ENCODE measurements at places on chromosomes 7 and 10. TPM values are rescaled to one million over a fixed set of nuclear protein-coding genes. Genes with fewer than 3 reads are reported as not detected.

ABCB1 gene
- total RNA-seq = not detected

AHR gene
- 8.6 TPM for total RNA-seq

- no peak for DNase-seq
Measured at GRCh38 chr10:12448729-12449391, 99.5 kb downstream of the CAMK1D start.

DNA sequence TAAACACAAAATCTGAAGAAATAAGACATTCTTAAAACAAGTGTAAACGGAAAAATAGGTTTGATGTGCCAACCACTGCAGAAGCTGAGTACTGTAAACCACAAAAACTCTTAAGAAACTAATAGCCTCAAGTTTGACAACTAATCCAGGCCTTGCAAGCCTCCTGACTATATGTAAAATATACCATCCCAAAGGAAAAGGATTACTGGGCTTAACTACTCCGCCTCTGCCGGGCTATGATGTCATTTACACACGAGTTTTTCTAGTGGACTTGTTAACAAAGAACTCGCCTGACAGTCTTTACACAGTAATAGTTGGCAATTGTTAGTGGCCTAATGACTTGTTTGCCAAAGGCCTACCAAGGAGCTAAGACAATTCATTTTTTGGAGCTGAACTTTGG, 2.1 kb downstream of the KIF5B start:
- no peak for DNase-seq

GRCh38 chr7:110633313-110633712, 457.6 kb upstream of the LRRN3 start:
- no peak for DNase-seq

GRCh38 chr10:66637273-66638036, 288.4 kb upstream of the LRRTM3 start:
- DNase-seq = peak; percentile 8

DNA sequence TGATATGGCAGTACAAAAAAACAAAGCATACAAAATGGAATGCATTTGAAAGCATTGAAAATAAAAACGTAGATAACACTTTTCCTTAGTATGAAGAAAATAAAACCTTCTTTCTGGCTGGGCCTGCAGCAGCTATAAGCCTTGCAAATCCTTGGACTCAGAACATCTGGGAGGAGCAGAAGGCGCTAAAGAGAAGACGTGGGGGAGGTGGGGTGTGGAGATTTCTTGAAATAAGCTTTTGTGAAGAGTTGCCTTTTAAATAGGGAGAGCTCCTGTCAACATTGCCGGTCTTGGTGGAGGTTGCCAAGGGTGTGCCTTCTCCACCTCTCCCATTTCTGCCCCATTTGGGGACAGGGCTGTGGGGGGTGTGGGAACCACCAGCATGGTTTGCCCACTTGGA, 128.7 kb downstream of the TMEM178B start:
- no peak for DNase-seq

GRCh38 chr10:99292159-99292558, 37.0 kb upstream of the CNNM1 start:
- DNase-seq = no peak

DNA sequence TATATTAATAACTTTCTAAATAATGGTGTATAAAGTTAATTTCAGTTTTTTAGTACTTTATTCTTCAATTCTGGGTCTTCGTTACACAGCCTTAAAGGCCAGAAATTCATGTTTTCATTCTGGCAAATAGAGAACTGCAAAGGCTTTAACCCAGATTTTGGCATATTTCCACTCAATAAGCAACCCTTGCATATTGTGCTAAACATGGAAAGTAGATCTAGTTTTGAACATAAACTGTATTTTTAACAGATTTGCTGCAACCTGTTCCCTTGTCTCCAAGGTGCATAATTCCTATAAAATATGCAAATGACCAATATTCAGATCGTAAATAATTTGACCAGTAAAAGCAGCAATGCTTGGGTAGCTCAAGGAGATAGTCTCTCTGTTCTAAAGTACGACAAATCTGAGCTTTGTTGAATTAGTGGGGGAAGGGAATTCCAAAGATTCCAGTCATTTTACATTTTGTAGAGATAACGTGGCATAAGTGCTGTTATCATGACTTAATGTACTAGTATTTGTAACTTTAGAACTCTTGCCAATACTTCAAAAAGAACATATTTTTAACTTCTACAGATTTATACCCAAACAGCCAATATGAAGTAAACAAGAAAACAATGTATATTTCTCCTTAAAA, 46.4 kb upstream of the RSBN1L start:
- no peak for DNase-seq
